CD8-positive, alpha-beta memory T cell (primary cell): ENCODE measurements at places on chromosomes 13 and 19.

DNA sequence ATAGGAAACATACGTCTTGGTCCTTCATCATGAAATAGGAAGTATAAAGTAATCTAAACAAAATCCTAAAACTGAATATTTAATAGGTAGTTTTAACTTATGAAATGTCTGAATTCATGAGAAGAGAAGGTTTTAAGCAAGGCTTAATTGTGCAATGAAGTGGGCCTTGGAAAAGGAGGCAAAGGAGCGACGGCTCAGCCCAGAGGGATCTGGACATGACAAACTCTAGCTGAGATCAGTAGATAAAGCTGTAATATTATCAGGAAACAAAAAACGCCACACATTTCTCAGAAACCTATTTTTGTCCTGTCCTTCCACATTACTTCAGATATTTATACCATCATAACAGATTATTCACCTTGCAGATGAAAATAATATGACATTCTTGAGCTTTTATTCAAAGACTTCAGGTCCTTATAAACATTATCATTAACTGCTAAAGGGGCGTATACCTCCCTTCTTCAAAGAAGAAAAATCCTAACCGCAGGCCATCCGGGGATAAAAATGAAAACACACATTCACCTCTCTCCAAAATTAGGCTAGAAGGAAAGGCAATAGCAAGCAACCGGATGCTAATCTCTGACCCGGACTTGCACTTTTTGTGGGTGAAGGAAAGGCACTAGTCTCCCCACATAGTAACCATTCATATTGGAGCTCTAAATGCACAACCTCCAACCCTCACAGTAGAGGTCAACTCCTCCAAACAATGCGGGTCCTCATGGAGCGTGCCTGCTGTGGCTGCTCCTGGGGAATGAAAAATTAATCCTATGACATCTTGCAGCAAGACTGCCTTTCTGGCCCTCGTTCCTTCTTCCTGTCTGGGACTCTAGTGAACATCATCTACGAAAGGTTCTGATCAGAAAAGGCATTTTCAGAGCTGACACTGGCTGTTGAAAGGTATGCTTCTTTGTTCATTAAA, 108.8 kb downstream of the TBC1D4 start:
- no peak for DNase-seq

- DNase-seq: no peak
Observed at GRCh38 chr19:28736528-28736927, 476.4 kb downstream of the UQCRFS1 start.

- DNase-seq: no peak
Observed at GRCh38 chr19:12156223-12157058, at the start of gene ZNF625. ZNF625 (minus strand) TSS chr19:12156734; CDS start chr19:12156558, 176 bp downstream.

DNA sequence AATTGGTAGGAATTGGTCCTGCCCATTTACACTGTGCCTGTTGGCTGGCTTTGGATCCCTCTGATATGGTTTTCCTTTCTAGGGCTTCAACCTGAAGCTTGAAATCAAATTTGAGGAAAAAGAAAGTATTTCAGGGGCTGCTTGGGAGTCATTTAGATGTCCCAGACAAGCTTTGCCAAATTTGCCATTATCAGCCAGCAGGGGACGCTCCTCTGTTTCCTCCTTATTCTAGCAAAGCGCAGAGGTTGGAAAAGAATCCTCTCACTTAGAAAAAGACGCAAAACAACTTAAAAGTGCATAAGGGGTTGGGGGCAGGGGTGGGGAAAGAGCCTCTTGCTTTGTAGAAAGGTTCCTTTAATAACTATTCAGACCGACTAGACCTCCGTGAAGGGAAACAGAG, 1211.1 kb upstream of the PCDH20 start:
- no peak for DNase-seq

- no peak for DNase-seq
Observed at GRCh38 chr13:113437408-113438010, 15.8 kb downstream of the ADPRHL1 start.

GRCh38 chr19:4034048-4035017, 26.8 kb downstream of the PIAS4 start:
- DNase-seq: no peak

DNA sequence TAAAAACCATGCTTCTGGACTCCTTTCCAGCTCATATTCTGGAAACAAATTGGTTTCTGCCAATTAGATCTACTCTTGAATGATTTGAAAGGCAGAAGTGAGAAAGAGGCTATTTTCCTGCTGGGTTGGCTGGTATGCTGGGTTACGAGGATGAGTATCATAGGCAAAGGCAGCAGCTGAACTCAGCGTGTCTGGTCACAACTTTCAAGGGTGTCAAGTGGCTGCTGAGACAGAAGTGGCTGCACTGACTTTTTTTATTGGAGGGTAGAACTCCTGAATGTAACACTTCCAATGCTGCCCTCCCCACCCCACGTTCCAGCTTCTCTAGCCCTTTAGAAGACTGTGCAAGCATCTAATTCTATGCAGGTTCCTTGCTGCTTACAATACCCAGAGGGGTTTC, 8.3 kb upstream of the DZIP1 start:
- no peak for DNase-seq

DNA sequence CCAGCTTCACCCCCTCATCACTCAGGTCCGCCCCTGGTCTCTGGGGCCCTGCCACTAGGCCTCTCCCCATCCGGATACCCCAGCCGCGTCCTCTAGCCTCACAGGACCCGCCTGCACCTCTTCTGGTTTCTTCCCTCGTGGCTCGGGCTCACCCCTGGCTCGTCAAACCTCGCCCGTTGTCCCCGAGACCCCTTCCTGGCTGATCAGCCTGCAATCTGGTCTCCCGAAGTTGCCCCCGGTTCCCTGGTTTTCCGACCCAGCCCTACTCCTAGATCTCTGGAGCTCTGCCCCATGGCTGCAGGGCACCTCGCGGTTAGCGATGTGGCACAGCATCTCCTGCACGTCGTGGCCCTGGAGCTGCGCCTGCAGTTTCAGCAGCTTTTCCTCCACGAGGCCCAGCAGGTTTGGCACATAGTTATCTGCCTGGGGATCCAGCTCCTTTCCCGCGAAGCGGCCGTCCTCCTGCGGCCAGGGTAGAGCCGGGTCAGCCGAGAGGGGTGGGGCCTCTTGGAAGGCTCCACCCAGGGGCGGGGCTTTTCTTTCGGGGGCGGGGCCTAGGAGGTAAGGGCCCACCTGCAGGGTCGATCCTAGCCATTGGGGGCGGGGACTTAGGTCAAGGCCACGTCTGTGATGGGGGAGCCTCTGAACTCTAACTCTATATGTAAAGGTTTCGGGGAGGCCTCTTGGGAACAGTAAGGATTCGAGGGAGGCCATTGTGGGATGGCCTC, 2.4 kb upstream of the RGL3 start:
- DNase-seq: peak; percentile 40

DNA sequence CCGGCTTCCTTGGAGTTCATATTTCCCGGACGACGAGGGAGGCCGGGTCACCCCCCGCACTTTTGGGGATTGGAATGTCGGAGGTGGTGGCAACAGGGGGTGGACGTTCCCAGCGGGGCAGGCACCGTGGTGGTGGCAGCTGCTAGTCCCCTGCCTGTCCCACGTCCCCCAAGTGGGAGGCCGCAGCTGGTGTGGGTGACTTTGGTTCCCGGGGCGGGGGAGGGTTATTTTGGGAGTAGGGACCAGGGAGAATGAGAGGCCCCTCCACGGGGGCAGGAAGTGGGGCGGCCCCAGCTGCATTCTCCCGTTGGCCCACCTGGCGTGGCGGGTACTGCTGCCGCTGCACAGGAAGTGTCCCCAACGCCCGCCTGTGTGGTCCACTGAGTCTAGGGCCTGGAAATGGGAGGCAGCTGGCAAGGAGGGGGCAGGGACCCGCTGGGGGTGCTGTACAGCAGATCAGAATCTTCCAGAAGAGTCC, 11.1 kb upstream of the PLIN3 start:
- peak; percentile 9 for DNase-seq

DNA sequence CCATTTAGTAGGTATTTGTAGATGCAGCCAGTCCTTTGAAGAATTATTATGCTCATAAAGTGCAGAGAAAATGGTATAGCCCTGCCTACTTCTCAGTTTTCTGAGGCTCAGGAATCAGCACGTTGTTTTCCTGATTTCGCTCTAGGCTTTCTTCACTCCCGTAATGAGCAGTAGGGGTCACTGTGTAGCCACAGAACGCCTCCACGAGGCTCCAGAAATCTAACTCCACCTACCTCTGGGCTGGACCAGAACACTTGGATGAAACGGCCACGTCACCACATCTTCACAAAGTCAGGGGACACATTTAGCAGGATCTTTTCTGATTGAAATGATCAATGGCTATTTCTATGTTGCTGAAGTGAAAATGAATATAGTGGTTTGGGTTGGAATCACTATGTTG, 49.8 kb upstream of the GTF3A start:
- DNase-seq: peak; percentile 49

- peak; percentile 70 for DNase-seq
Observed at GRCh38 chr19:12293777-12294248, 870 bp downstream of the ZNF44 start.

DNA sequence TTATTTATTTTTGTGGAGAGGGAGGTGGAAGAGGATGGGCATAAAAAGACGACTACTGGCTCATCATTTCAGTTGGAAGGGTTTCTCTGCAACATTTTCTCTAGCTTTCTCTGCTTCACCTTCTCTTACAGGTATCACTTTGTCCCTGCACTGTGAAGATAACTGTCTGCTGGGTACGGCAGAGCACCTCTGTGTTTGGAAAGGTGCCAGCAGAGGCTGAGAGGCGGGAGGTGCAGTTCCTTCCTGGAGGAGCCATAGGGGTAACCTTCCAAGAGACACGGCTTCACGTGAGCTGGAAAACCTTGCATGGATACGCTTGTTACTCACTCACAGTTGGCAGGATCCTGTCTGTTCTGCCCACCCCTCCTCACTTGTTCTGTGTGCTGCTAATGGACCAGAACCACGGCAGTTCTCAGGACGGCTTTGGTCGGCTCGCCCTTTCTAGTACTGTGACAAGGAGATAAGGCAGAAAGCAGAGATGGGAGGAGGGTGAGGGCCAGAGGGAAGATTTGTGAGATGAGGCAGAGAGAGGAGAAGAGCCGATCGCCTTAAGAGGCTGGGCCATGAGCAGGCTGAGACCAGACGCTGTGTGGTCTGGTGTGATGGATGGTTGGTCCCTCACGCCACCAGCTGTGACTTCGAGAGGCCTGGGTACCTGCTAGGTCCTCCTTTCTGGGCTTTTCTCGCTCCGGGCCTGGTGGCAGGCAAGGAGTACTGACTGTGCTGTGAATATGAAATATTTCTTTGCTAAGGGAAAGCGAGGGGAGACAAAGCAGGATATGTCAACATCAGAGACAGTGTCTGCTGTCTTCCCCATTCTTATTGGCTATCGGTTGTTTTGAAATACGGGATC, 66.8 kb downstream of the MRPL57 start:
- DNase-seq: no peak

GRCh38 chr13:42751693-42752092, 29.7 kb upstream of the FAM216B start:
- DNase-seq: no peak

DNA sequence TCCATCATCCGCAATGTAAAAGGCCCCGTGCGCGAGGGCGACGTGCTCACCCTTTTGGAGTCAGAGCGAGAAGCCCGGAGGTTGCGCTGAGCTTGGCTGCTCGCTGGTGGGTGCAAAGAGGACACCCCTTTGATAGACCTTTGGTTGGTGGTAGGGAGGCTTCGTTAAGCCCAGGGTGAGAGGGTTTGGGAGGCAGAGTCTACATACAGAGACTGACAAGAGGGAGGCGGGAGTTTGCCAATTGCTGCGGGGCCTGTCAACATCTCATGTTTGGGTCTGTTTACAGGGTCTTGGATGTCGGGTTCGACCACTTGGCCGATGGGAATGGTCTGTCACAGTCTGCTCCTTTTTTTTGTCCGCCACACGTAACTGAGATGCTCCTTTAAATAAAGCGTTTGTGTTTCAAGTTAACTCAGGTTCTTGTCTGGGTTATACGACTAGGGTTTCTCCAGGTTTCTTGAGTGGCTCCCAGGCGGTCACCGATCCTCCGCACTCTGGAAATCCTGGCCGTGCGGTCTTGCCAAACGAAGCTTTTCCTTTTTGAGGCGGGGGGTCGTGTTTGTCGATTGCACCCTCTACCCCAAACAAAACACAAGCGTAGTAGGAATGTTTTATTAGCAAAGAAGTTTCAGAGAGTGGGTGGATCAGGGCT, 816 bp downstream of the RPS28 start:
- no peak for DNase-seq

- no peak for DNase-seq
Observed at GRCh38 chr13:28865951-28866350, 45.8 kb downstream of the MTUS2 start.

GRCh38 chr13:67855741-67856238, 625.7 kb upstream of the PCDH9 start:
- DNase-seq: no peak

DNA sequence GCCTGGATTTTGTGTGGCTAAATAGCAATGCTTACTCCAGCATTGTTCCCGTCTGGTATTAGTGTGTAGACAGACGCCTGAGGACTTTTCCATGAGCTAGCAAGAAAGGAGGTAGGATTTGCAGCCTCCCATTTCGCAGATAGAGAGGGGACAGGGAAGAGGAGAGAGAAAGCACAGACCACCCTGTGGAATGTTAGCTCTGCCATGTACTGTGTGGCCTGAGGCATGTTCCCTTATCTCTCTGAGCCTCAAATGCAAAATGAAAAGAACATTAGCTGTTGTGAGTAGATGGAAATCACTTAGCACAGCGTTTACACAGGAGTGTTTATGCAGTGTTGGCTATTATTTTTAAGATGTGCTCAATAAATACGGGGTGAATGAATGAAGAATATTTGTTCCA, 45.5 kb downstream of the OLFM4 start:
- no peak for DNase-seq

DNA sequence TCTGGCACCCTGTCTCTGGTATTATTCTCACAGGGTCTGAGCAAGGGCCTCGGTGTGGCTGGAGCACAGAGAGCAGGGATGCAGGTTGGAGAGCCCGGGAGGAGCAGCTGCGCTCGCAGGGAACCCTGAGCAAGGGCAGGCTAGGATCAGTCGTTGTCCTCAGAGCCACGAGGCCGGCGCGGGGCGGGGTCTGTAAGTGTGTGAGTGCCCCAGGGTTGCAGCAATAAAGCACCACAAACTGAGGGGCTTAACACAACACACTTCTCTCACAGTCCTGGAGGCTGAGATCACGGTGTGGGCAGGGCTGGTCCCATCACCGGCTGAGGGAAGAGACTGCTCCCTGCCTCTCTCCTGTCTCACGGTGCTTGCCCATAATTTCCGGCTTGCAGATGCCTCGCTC, 38.5 kb upstream of the GGACT start:
- DNase-seq: no peak

DNA sequence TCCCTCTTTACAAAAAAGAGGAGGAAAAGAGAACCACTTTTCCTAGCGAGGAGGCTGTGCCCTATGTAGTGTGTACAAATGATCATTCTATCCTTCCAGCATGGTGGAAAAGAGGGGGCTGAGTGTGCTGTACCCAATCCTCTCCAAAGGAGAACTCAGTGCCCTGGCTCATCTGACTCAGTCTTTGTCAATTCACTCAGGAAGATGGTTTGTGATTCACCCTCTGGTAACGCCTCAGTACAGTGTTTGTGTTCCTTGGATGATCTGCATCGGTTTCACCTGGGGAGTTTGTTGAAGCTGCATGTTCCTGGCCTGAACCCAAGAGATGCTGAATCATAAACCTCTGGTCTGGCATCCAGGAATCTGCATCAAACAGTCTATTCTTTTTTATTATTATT, 18.3 kb upstream of the ENOX1 start:
- no peak for DNase-seq
